ENCODE measurements at places on chromosomes 7 and 10.

- DNase-seq = peak; percentile 60
These were observed 67.7 kb downstream of the GPAM start for GRCh38 chr10:112115781-112116385.

- DNase-seq = no peak
These were observed 2.4 kb downstream of the TMEM140 start for GRCh38 chr7:135150072-135150782.

- DNase-seq = no peak
These were observed 414.8 kb upstream of the MKI67 start for GRCh38 chr10:128540781-128541761.

DNA sequence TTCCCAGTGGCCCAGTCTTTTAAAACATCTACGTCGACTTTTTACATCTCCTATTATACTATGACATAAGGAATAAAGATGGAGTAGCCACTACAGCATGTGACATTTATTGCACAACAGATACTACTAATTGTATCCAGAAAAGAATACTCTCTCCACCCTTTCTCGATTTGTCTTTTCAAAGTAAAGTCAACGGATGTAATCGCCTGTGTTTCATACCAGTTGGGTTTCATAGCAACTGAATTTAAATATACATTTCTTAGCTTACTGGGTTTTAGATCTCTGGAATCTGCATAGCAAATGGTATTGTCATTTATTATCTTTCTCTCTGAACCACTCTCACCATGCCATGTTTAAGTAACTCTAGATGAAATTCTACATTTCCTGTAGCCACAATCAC lies 86.4 kb upstream of the TRIL start:
- no peak for DNase-seq

DNA sequence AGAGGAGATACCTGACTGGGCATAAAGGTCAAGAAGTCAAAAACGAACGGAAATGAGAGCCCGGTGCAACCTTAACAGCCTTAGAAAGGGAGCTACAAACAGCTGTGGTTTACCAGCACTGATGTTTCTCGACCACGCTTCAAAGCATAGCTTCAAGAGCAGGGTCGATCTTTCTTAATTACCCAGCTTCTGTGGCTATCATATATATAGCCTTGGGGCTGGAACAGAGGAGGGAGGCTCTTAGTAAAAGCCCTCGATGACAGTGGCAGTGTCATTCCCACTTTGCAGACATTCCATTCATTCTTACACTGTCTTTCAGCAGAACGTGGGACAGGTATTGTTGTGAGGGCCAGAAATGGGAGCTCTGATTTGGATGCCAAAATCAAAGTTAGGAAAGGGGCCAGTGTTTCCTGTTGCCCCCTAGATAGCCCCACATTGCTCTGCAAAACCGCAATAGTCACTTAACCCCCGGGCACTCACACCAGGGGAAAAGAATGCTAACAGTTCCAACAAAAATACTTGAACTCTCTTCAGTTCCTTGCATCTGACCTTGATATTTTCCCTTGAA lies 141.5 kb downstream of the MTPAP start:
- DNase-seq = peak; percentile 31

- no peak for DNase-seq
These were observed 73.8 kb upstream of the SFMBT2 start for GRCh38 chr10:7484456-7485243.

GRCh38 chr10:119138346-119139306 lies 26.9 kb downstream of the SFXN4 start:
- no peak for DNase-seq

DNA sequence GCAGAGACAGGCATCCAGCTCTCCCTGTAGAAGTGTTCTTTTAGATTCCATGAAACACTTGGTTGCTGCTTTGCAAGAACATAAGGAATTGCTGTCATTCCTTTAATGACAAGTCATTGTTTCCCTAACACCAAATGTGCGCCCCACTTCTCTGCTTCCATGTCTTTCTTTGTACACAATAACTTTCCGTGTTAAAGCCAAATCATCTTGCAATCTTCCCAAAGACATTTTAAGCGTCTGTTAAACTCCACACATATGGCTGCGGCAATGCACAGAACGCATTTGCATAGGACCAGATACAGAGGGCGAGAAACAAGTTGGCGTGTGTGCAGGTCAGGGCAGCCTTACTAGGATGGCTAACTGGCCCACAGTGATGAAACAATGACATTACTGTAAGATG lies 399.3 kb upstream of the PRKCQ start:
- DNase-seq = no peak

GRCh38 chr10:114897593-114897992 lies 40.4 kb upstream of the TRUB1 start:
- no peak for DNase-seq

DNA sequence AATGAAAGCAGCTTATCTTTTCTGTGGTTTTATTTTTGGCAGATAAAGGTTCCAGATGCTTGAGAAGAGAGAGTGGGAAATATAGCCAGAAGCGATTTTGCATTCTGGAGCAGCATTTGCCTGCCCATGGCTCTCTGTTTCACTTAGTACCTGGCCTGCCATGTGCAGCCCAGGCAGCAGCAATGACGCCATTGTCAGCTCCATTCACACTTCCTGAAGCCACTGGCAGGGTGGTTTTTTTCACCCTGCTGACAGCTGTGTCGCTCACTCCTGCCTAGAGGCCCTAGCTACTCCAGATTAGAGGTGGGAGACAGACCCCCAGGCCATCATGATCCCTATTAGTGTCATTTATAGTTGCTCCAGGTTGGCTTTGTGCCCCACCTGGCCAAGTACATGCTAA lies 30.1 kb upstream of the NEUROD6 start:
- no peak for DNase-seq

- DNase-seq = peak; percentile 43
These were observed 904 bp upstream of the DPYSL4 start for GRCh38 chr10:132185601-132186487.

DNA sequence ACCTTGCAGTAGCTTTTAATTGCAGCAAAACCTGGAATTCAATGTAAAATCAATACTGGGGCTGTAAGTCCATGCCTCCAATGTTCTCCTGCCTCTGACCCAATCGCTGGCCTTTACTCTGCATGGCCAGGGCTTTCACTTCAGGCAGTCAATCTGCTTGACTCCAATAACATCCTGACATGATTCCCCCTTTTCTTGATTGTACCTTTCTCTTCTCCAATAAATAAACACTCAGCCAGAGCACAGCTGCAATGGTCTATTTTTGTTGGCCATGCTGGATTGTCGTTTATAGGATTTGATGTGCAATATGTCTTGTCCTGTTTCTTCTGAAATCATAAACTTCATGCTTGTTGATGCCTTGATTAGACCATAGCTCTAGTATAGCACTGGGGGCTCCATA lies 97.8 kb upstream of the COL1A2 start:
- no peak for DNase-seq

GRCh38 chr7:67821116-67821515 lies 824.5 kb downstream of the TYW1 start:
- DNase-seq = no peak

GRCh38 chr10:64038107-64038506 lies 516.9 kb downstream of the REEP3 start:
- DNase-seq = no peak

GRCh38 chr10:12838366-12838765 lies 163.1 kb downstream of the CCDC3 start:
- no peak for DNase-seq

DNA sequence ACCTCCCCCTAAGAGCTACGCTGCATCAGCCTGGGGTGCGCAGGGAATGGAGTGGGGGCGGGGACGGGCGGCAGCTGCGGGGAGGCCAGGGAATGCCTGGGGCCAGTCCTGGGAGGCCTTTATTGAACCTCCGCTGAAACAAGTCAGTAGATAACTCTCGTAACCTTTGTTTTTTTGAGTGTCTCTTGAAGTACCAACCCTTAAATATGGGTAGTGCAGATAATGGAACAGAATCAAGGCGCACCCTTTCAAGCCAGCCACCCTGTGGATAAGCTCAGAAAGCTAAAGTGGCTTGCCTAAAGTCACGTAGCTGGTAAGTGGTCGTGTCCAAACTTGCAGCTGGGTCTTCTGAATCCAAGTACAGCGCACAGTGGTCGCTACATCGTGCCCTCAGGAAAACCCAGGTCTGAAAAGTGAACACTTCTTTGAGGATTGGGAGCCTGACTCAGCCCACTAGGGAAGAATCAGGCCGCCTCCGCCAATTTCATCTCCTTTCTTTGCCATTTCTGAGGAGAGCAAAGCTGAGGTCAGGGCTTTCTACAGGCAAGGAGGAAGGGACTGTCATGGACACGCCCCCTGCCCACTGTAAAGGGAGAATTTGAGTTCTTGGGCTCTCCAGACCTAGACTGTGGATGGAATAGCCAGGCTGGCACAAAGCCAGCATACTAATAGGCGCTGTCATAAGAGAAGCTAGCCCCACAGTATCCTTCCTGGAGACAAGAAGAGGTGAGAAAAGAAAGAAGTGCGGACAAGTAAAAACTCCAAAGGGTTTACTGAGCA lies 3.2 kb upstream of the EGR2 start:
- DNase-seq = peak; percentile 12

All from choroid plexus epithelial cell (primary cell).